ENCODE measurements at places on chromosomes 13 and 19.

DNA sequence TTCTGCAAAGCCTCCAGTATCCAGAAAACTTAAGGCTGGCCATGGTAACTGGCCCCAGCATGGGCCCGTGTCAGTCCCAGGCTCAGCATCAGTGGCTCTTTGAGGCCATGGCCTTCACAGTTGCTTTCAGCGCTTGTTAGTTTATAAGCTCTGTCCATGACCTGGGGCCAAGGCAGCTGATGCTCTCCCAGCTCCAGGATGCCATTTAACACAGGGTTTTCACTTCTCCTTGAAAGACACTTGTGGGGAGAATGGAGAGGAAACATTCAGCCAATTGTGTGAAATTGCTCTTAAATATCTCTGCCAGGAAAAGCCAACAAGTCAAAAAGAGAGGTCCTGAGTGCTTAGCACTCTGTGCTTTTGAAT, 321.3 kb downstream of the FOXO1 start:
- DNase-seq: no peak

DNA sequence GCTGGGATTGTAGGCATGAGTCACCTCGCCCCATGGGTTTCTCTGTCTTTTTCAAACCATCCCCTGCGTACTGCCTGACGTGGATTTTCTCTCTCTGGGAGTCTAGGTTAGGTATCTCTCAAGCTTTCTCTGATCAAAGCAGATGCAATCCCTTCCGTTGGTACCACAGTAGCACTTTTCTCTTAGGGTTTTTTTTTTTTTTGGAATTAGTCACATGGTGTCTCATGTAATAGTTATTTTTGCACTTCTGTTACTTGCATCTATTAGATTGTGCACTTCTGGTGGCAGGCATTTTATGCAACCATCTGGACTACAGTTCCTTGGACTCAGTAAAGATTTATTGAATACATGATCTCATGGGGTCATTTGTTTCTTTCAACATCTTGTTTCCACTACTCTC, 72.1 kb downstream of the GPC6 start:
- DNase-seq: no peak

DNA sequence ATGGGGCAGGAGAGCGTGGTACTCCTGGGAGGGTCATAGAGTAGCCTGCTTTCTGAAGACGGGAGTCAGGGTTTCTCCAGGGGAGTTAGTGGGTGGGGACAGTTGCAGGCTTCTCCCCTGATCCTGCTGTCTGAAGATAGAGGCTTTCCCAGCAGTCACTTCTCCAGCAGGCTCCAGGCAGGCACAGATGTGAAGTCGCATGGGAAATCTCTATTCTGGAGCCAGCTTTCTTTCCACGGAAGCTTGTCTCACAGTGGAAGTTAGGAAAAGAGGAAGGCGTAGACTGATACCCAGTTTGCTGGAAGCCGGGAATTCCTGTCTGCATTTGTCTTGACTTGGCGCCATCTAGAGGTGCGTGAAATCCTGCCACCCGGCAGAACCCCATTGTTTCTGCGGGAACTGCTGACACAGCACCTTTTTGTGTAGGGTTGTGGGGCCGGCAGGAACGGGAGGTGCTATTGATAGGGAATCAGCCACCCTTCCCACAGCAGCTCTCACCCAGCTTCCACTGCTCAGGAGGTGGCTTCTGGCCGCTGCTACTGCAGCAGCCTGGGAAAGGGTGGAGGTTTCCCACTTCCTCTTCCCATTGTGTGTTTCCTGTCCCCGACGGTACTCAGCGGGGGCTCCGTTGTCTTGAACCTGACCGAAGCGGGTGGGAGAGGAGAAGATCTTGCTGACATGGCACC, 28.5 kb upstream of the NPAS1 start:
- peak; percentile 79 for DNase-seq

GRCh38 chr13:27295660-27296059, 25.0 kb downstream of the RASL11A start:
- no peak for DNase-seq

- DNase-seq: no peak
Measured at GRCh38 chr13:51912091-51912490, 50.3 kb downstream of the CCDC70 start.

DNA sequence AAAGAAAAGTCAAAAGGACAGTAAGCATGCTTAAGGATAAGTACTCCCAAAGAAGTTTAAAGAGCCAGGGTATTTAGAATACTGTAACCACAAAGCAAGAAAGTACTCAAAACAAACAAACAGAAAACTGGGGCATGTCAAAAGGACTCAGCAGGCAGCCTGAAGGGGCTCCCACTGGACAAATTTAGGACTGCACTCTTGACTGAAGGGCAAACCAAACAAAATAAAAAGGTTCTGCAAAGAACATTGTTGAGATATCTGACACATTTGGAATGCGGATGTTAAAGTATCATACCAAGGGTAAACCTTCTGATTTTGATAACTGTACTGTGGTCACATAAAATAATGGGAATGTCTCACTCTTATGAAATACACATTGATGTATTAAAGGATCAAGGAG, 157.4 kb downstream of the TNFSF13B start:
- no peak for DNase-seq

DNA sequence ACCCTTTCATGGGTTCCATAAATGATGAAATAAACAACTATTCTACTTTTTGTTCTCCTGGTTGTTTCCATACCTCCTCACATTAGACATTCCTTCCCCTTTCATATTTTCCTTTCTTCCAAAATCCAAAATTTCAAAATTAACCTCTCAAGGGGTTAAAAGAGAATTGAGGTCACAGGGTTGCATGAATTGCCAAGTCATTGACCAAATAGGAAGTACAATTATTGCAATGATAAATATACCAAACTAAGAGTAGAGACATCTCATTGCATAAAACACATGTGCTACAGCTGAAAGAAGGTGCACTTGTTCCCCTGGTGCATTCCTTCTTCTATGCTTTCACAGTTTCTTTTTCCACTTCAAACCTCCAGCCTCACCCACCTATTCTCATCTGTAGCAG, 136.1 kb downstream of the KCTD12 start:
- DNase-seq: no peak

- no peak for DNase-seq
Measured at GRCh38 chr19:11174336-11174735, 18.8 kb upstream of the SPC24 start.

DNA sequence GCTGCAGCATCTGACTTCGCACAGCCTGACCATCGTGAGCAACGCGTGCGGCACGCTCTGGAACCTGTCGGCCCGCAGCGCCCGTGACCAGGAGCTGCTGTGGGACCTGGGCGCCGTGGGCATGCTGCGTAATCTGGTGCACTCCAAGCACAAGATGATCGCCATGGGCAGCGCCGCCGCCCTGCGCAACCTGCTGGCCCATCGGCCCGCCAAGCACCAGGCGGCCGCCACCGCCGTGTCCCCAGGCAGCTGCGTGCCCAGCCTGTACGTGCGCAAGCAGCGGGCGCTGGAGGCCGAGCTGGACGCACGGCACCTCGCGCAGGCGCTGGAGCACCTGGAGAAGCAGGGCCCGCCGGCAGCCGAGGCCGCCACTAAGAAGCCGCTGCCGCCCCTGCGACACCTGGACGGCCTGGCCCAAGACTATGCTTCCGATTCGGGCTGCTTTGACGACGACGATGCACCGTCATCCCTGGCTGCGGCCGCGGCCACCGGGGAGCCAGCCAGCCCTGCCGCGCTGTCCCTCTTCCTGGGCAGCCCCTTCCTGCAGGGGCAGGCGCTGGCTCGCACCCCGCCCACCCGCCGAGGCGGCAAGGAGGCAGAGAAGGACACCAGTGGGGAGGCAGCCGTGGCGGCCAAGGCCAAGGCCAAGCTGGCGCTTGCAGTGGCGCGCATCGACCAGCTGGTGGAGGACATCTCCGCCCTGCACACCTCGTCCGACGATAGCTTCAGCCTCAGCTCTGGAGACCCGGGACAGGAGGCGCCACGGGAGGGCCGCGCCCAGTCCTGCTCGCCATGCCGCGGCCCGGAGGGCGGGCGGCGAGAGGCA, 13.6 kb downstream of the C19orf25 start:
- peak; percentile 60 for DNase-seq

DNA sequence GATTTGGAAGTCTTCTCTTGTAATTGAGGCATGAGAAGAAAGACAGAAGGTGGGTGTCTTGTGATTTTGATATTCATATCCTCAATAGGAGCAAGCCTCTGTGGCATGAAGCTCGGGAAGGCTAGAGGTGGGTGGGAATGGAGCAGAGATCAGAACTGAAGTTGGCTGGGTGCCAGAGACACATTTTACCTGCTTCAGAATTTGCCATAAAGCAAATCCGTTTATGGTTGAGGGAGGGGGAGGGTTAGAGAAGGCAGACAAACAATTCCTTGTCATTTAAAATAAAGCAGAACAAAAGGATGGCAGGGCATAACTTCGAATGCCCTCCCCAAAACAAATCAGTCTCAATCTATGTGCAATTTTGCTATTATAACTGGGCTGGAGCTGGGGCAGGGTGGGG, 305.9 kb downstream of the KLF5 start:
- no peak for DNase-seq

- DNase-seq: no peak
Measured at GRCh38 chr13:113491418-113491883, 940 bp upstream of the DCUN1D2 start.

GRCh38 chr13:41763782-41764181, 197.1 kb downstream of the VWA8 start:
- no peak for DNase-seq

DNA sequence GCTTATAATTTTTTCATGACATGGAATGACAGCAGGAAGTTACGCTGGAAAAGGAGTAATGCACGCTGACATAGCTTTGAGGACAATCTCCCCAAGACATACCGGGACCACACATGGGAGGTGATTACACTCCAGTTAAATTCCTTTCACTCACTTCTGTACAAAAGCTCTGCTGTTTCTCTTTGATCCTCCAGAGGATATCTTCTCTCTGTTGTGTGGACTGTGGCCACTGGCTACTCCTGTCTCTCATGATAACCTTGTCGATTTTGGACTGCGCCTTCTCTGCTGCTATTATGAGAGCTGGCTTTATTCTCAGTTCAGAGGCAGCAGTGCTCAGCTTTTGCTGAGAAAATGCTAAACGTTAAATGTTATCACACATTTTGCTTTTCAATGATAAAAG, 464.6 kb downstream of the FGF9 start:
- DNase-seq: no peak

- DNase-seq: no peak
Measured at GRCh38 chr13:35500144-35500543, 23.7 kb upstream of the MAB21L1 start.

DNA sequence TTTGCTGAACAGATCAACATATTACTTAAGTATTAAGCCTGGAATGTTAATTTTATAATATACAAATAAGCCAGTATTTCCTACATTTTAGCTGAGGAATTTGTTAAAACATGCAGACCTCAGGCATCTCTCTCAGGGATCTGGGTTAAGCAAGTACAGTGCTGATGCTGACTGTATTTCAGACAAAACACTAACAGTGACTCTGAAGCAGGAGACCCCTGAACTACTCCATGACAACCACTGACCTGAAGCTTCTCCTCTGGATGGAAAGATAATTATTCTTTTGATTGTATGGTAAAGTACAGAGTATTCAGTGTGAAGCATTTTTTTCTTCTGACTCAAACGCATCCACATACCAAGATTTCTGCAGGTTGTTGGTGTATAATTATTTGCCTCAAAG, 680.8 kb downstream of the LIG4 start:
- DNase-seq: no peak

GRCh38 chr19:5585461-5586299, 17.9 kb upstream of the TINCR start:
- peak; percentile 62 for DNase-seq

DNA sequence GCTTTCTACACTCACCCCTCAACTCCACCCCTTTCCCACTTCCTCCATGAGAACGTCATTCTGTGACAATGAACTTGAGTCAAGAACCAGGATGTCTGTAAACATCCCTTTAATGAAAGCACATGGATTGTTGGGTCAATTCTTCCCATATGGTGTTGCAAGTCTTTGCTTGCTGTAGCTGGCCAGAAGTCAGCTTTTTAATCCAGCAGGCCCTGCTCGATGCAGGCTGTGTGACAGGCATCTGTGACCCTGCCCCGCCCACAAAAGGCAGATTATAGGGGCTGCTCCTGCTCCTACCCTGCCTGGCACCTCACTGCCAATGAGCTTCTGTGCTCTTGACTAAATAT, 78.0 kb downstream of the STARD13 start:
- no peak for DNase-seq

DNA sequence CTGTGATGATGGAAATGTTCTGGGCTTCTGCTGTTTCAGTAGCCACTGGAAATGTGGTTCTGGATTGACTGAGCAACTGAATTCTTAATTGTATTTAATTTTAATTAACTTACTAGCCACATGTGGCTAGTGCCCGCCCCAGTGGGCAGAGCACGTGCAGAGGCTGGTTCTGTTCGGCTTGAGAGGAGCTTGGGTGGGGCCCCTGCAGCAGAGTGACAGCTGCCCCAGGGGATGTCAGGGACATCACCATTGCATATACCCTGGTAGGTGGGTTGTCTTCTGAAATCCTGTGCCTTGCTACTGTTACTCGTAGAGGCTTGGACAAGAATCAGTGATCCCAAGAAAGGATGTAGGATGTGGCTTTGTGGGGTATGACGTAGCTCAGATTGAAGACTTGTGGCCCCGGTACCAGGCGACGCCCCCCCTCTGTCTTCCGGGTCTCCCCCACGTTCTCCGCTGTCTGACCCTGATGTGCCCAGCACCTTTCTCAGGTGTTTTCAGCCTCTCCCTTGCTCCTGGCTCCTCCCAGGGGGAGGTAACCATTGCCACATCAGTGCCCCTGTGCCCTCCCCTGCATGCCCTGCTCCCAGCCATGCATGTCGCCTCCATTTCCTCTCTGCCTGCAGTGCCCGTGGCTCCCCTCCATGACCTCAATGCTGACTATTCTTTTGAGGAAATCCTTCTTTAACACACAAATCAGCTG, 102.6 kb upstream of the RNF113B start:
- no peak for DNase-seq

DNA sequence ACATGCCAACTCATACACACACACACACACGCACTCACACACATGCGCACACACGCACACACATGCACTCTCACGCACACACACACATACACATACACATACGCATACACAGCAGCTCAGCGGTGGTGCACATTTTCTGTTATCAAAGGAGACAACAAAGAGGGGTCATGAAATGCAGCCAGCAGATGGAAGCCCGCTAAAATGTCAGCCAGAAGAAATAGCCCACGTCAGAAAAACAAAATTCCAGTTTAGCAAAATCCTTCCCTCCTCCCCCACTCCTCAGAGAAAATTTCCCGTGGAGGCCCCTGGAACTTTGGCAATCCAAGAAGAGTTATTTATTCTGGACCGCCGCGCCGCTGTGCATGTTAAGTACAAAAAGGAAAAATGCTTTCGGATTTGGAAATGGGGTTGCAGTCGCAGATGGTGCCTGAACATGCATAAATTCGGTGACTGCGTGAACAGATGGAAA, 114.6 kb upstream of the VSTM2B start:
- DNase-seq: no peak

- DNase-seq: no peak
Measured at GRCh38 chr19:38892841-38893240, 6.6 kb downstream of the SIRT2 start.

GRCh38 chr19:45079063-45079910, at the start of gene GEMIN7:
TSS of gene GEMIN7 (plus strand) at chr19:45079260. CDS start at chr19:45090115, 10,855 bp downstream.
- peak; percentile 88 for DNase-seq

DNA sequence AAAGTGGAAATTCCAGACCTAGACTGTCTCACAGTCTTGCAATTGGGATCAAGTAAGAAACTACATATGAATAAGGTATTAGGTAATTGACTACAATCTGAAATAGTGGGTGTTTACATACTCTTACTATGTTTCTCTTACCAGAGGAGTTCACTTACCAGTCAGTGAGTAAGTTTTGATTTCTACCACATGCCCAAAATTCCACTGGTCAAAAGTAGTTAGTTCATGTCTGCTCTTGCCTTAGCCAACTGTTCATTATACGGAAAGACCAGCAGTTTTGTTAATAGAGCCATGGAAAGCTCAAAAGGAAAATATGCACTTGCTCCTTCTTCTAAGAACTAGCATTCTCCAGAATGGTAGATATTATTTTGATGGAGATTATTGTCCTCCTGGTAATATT, 490.8 kb downstream of the RFC3 start:
- no peak for DNase-seq

Measured in stimulated activated CD4-positive, alpha-beta T cell treated with anti-CD3 and anti-CD28 coated beads, Interleukin-15, amount 100 ng/mL, for 24 hours (primary cell).